Uterus (tissue), 4 donors: ENCODE measurements at places on chromosomes 7 and 10. TPM values are rescaled to one million over a fixed set of nuclear protein-coding genes. Genes with fewer than 3 reads are reported as not detected.
A peak's percentile ranks its signal among the peaks of the same experiment; 100 is the strongest.

DNA sequence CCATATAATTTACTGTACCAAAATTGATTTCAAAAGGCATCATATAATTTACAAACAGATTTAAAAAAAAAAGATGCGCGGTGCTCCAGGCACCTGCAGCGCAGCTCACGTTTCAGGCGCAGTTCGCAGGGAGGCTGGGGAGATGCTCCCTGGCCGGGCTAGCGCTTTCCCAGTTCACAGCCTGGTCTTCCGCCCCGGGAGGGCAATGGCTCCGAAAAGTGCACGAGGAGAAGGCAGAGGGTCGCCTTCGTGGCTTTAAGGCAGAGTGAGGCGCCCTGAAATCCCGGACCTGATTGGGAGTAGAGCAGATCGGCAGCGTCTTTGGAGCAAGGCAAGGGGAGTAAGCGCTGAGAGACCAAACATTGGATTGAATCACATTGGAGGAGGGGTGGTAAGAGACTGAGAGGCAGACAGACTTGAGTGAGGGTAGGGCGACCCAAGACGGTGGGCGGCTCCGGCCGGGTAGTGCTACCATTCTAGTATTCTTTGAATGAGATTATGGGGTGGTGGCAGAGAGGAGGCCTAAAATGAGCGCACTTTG lies 1.5 kb downstream of the NEUROG3 start:
- no peaks in the 10 kb centered on the region for H3K27me3 ChIP-seq
- H3K27ac ChIP-seq, result no peak overlapping the region
- no peak overlapping the region for H3K4me3 ChIP-seq
- H3K36me3 ChIP-seq, result no peaks in the 10 kb centered on the region
- DNase-seq, result no peak

- H3K36me3 ChIP-seq, result no peaks in the 10 kb centered on the region
- no peak for DNase-seq
- H3K4me1 ChIP-seq, result no peaks in the 10 kb centered on the region
Measured at GRCh38 chr7:149196705-149197171, 1.4 kb downstream of the ZNF282 start.

DNA sequence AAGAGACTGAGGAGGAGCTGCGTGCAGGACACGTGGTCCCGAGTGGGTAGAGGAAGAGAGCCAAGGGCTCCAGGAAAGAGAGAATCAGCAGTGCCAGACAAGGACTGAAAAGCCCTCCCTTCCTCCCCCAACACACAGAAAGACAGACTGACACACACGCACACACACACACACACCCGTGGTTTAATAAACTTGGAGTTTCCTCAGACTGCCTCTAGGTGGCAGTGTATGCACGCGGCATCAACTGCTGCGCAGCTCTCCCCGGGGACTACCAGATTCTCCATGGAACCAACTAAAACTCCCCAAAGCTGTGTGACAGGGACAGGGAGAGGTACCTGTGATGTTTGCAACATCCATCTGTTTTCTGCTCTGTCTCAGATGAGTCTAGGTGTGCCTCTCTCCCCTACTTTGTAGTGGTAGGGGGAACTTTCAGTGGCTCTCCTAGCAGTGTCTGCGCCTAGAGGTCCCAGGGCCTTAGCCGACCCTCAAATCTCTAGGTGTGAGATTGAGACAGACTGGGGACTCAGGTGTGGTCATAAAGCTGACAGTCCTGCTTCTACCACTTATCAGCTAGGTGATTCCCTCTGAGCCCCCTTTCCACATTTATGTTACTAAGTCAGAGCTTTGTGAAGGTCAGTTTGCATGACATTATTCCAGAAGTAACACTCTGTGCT lies 9.3 kb upstream of the TSPAN14 start:
- H3K27me3 ChIP-seq, result no peaks in the 10 kb centered on the region
- no peaks in the 10 kb centered on the region for H3K36me3 ChIP-seq
- no peak overlapping the region for H3K4me3 ChIP-seq
- DNase-seq, result peak; percentile 68

GRCh38 chr10:132527339-132528063 lies 10.1 kb upstream of the INPP5A start:
- H3K36me3 ChIP-seq, result no peaks in the 10 kb centered on the region
- no peak overlapping the region for H3K4me3 ChIP-seq
- peak; percentile 28 for DNase-seq
- H3K27ac ChIP-seq, result peak overlapping the region; percentile 60

DNA sequence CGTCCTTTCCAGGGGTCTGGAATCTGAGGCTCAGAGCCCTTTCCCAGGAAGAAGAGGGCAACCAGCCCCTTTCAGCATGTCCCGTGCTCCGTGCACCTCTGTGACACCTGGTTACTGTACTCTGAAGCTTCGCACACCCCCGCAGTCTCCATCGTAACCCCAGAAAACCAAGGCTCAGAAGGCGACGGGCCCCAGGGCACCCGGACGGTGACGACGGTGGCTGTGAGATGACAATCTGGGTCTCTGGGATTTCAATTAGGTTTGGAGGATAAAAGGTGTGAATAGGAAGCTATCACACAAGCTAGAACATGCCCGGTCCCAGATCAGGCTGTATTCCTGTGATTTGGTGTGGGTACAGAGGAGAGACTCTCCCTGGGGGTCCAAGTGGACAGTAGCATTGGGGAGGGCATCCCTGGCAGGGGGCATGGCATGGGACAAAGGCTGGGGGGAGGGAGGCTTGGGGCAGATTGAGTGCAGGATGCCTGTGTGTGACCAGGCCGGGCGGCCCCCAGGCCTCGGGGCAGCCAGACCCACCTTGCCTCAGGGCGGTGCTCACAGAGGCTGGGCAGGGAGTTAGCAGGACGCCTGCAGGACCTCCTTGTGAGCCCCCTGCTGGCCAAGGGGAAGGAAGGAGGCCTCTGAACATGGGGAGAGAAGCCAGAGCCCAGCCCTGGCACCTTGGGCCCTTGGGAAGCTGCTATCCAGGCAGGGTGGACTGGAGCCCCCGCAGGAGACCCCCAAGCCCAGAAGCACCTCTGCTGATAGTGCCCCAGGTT lies 23.4 kb upstream of the PSMG3 start:
- no peaks in the 10 kb centered on the region for H3K27me3 ChIP-seq
- DNase-seq, result no peak
- no peak overlapping the region for H3K27ac ChIP-seq
- no peaks in the 10 kb centered on the region for H3K36me3 ChIP-seq

GRCh38 chr7:105015390-105015965 lies 1.5 kb downstream of the KMT2E start:
- DNase-seq, result no peak
- no peaks in the 10 kb centered on the region for H3K27me3 ChIP-seq
- H3K27ac ChIP-seq, result peak overlapping the region; percentile 100

GRCh38 chr10:35508647-35509046 lies 96.5 kb upstream of the GJD4 start:
- no peak for DNase-seq
- no peak overlapping the region for H3K4me3 ChIP-seq
- no peaks in the 10 kb centered on the region for H3K36me3 ChIP-seq
- H3K27me3 ChIP-seq, result no peaks in the 10 kb centered on the region

GRCh38 chr7:95018021-95018420 lies 110.6 kb downstream of the PPP1R9A start:
- no peaks in the 10 kb centered on the region for H3K36me3 ChIP-seq
- H3K27ac ChIP-seq, result no peak overlapping the region
- DNase-seq, result no peak
- H3K4me1 ChIP-seq, result no peaks in the 10 kb centered on the region

GRCh38 chr10:71882813-71883659 lies 32.0 kb upstream of the PSAP start:
- H3K4me1 ChIP-seq, result no peaks in the 10 kb centered on the region
- H3K27me3 ChIP-seq, result no peaks in the 10 kb centered on the region
- no peak overlapping the region for H3K4me3 ChIP-seq
- H3K27ac ChIP-seq, result no peak overlapping the region

DNA sequence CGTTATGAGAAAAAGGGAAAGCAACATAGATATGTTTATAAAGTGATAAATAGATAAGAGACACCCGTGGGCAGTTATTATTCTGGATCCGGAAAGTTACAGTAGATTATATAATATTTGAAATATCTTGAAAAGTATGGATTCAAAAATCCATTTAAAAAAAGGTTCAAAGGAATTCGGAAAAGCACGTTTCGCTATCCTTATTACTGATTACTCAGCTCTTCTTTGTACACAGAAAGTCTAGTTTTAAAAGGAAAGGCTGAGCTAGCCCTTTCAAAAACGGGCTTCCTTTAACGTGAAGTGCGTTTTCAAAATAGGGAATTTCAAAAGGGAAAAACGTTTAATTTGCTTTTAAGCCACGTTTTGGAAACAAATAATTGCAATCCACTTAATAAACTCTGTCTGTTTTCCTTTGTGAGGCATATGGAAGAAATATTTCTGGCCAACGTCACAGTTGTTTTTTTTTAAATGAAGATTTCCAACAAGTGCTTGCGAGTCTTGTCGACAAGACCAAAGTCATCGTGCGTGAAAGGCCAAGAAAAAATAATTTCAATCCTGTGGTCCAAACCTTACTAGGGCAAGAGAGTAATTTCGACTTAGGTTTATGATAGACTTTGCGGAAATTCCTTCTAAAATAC lies 2.2 kb upstream of the SKIDA1 start:
- no peaks in the 10 kb centered on the region for H3K4me1 ChIP-seq
- no peaks in the 10 kb centered on the region for H3K27me3 ChIP-seq
- H3K36me3 ChIP-seq, result no peaks in the 10 kb centered on the region
- peak overlapping the region; percentile 75 for H3K4me3 ChIP-seq

DNA sequence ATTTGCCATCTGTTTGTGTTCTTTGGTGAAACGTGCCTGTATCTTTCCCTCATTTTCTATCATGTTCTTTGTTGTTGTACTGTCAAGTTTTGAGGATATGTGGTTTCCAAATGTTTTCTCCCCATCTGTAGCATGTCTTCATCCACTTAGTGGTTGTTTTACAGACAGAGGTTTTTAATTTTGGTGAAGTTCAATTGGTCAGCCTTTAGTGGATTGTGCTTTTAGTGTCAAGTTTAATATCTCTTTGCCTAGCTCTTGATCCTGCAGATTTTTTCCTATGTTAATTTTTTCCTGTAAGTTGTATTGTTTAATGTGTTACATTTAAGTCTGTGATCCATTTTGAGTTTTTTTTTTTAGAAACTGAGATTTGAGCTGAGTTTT lies 95.9 kb downstream of the ANKRD61 start:
- DNase-seq, result no peak
- H3K4me1 ChIP-seq, result no peaks in the 10 kb centered on the region

DNA sequence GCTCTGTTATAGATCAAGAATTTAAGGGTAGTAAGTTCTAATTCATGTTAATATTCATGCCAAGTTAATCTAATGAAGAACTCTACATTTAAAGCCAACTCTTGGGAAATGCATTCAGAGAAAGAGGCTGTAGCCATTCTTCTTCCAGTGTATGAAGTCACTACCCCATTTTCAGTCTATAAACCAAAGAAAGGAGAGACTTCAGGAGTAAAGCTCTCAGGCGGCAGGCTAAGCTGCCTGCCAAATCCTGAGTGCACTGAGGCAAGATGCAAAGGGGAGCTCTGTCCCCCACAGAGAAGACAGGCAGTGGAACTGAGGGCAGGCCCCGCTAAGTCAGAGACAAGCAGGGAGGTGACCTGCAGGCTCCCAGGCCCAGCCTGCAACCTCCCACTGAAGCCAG lies 41.5 kb downstream of the SLIT1 start:
- no peak overlapping the region for H3K4me3 ChIP-seq
- H3K4me1 ChIP-seq, result no peaks in the 10 kb centered on the region
- DNase-seq, result no peak
- no peaks in the 10 kb centered on the region for H3K27me3 ChIP-seq

GRCh38 chr7:151520419-151521261 lies 945 bp upstream of the RHEB start:
- no peaks in the 10 kb centered on the region for H3K27me3 ChIP-seq
- peak overlapping the region; percentile 100 for H3K27ac ChIP-seq
- H3K4me3 ChIP-seq, result peak overlapping the region; percentile 37
- H3K4me1 ChIP-seq, result no peaks in the 10 kb centered on the region
- DNase-seq, result peak; percentile 56
- H3K36me3 ChIP-seq, result no peaks in the 10 kb centered on the region

DNA sequence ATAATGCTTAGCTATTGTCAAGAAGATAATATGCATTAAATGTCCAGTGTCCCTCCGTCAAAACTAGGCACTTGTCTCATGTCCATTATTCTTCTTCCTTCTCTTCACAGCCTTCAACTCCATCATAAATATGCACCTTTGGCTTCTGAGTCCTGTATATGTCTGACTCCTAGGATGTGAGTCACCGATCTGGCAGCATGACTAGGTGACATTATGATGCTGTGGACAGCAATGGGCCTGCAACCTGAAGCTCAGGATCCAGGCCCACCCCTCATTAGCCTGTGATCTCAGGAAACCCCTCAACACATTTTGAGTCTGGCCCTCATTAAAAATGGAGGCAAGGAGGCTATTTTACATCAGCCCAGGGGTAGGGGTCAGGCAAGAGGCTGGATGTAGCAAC lies 362.5 kb upstream of the ZMIZ1 start:
- no peaks in the 10 kb centered on the region for H3K27me3 ChIP-seq
- H3K4me1 ChIP-seq, result no peaks in the 10 kb centered on the region
- no peak overlapping the region for H3K4me3 ChIP-seq
- DNase-seq, result no peak

DNA sequence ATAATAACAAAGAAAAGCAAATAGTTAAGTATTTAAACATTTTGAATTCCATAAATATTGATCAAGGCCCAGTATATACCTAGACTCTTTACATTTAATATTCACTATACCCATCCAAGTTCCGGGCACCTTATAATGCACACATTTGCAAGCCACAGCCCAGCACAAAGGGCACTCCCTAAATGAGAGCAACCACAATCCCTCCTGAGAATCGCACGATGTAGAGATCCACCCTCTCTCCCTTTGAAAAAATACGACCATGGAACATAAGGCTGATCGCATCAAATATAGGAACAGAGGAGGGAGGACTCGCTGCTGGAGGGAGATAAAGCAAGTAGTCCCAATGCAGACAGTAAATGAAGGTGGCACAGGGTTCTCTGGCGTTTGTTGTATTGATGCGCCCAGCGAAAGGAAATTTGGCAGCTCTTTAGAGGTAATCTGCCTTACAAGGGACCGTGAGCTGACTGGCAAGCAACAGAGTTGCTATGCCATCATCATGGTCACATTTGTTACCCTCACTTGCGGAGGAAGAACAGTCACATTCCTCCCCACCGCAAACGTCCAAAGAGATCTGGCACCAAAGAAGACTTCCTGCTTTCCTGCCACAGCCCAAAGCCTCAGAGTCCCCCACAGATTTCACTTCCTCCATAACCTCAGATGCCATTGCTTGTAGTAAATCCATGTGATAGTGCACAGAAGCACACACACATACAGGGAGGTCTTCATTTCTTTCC lies 16.1 kb upstream of the TAS2R40 start:
- no peak overlapping the region for H3K4me3 ChIP-seq
- no peak for DNase-seq
- no peaks in the 10 kb centered on the region for H3K36me3 ChIP-seq
- no peaks in the 10 kb centered on the region for H3K27me3 ChIP-seq

GRCh38 chr7:134691546-134692343 lies 45.1 kb downstream of the BPGM start:
- H3K36me3 ChIP-seq, result no peaks in the 10 kb centered on the region
- peaks cover 10% of the 10 kb centered on the region for H3K4me1 ChIP-seq
- H3K27me3 ChIP-seq, result no peaks in the 10 kb centered on the region
- peak overlapping the region; percentile 89 for H3K27ac ChIP-seq
- peak; percentile 78 for DNase-seq

Gene SPDYE16
- total RNA-seq, result not detected

Gene ADAM22
- total RNA-seq, result 87.5 TPM

Gene NPSR1
- not detected for total RNA-seq

Gene LIPN
- not detected for total RNA-seq
